Ammon's horn (tissue), 1 donor: ENCODE measurements at places on chromosomes 6 and 20.

DNA sequence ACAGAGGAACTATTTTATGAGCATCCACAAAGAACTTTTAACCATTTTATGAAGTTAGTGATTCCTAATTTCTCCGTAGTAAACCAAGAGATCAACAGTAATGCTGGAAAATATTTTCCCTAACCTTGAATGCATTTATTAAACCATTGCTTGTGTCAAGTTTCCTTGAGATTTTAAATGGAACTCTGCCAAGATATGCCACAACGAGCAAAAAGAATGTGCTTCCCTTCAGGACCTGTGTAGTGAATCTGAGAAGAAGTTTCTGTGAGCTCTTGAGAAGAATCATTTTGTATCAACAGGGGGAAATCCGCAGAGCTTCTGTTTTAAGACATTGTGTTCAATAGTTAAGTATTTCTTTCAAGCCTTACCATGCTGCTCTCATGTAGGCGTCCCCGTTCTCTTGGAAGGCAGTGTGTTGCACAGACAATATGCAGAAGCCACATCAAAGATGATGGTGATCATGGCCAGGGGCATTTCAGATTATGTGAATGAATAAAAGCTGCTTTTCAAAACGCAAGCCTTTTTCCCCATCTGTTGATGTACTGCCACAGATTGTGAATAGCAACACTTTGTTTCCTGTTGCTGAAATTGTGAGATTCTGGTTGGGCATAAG, 439.8 kb downstream of the BMP2 start:
- DNase-seq = peak; percentile 19

DNA sequence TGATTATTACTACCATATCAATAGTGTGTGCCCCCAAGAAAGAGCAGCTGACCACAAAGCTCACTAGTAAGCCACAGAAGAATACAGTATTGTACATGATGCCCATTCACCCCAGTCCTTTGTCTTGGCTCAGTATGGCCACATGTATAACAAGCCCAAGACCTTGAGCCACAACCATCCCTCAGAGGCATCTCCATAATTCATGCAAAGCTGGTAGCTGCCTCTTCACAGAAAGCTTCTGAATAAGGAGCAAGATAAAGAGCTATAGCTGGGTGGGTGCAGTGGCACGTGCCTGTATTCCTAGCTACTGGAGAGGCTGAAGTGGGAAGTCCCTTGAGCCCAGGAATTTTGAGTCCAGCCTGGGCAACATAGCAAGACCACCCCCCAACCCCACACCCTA, 4.8 kb upstream of the BTN1A1 start:
- no peak for DNase-seq

DNA sequence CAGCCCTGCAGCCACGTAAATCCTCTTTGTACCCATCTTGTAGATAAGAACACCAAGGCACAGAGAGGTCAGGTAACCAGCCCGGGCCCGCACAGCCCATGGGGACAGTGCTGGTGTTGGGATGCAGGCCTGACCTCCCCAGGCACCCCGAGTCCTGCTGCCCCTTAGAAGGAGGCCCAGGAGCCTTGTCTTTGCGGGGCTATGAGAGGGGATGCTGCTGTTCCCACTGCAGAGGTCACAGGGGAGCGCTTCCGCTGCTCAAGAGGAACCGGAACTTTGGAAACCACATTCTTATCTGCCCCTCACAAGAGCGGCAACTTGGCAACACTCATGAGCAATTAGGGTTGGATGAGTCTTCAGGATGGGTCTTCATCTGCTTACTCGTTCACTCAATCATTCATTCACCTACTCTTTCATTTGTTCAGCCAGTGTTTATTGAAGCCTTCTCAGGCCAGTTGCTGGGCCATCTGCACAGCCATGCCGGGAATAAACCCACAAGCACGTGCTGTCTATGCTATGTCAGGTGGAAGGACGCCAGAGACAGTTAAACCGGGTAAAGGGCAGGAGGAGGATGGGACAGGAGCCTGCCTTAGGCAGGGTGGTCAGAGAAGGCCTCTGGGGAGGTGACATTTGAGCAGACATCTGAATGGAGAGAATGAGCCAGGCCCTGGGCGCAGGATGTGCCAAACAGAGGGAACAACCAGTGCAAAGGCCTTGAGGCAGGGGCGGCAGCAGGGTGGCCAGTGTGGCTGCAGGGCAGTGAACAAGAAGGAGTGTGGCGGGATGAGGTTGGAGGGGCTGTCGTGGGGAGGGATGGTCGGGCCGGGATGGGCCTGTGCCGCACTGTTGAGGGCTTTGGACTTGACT, 60.8 kb downstream of the RBM38 start:
- no peak for DNase-seq

GRCh38 chr6:75296811-75297779, 12.5 kb upstream of the TMEM30A start:
- peak; percentile 69 for DNase-seq

DNA sequence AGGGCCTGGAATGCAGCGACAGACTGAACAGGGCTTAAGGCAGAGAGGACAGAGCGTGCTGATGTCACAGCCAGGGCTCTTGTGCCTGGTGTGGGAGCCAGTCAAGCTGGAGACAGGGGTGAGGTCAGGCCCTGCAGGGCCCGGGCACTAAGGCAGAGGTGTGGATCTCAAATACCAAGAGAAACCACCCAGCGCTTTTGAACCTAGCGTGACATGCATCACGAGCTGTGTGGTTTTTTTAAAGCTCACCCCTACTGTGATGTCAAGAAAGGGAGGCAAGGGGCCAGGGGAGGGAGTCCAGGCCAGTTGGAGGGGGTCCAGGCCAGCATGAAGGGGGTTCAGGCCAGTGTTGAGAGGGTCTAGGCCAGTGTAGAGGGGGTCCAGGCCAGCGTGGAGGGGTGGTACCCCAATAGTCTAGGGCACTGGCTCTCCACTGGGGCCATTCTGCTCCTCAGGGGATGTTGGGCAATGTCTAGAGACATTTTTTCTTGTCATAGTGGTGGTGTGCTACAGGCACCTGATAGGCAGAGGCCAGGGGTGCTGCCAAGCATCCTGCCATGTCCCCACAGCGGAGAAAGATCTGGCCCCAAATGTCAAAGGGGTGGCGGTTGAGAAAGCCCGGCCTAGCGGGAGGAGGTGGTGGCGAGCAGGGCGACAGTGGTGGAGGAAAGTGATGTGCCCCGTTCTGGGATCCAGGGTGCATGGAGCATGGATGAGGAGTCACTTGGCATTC, 42.6 kb downstream of the RBM38 start:
- DNase-seq = no peak

DNA sequence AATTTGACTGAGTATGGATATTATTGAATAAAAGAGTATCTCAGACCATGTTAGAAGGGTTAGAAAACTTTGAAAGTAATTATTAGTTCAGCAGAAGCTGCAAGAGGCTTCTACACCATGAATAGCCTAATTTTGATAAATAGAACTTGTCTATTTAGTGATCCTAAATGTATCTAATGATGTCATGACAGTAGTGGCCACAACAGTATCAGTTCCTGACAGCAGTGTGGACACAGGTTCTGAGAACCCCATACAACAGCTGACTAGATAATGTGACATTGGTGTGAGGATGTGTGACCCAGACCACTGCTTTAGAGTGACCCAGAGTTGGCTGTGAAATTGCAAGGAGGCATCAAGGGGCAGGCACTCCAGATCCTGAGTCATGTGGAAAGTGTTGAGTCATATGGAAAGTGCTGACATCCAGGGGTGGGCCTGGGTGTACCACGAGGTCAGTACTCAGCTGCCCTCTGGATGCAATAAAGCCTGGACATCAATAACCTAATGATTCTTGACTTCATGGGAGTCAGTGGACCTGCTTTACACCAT, 754.7 kb downstream of the DHX35 start:
- DNase-seq = no peak

DNA sequence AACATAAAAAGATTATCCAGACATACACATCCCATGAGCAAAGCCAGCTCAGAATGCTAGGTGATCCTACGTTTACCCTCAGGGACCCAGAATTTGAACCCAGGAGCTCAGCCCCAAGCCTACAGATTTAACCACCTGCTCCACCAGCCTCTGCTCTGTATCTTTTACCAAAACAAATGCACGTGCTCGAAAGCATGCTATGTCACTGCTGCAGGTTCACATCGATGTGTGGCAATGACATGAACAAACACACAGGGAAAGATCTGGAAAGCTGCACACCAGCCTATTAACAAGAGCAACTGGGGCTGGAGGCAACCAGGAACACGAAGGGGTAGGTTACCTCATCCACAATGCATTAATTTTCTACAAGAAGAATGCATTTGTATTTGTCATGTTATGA, 32.1 kb downstream of the PREX1 start:
- DNase-seq = no peak

- no peak for DNase-seq
Observed at GRCh38 chr6:124622351-124622750, 339.9 kb upstream of the RNF217 start.

DNA sequence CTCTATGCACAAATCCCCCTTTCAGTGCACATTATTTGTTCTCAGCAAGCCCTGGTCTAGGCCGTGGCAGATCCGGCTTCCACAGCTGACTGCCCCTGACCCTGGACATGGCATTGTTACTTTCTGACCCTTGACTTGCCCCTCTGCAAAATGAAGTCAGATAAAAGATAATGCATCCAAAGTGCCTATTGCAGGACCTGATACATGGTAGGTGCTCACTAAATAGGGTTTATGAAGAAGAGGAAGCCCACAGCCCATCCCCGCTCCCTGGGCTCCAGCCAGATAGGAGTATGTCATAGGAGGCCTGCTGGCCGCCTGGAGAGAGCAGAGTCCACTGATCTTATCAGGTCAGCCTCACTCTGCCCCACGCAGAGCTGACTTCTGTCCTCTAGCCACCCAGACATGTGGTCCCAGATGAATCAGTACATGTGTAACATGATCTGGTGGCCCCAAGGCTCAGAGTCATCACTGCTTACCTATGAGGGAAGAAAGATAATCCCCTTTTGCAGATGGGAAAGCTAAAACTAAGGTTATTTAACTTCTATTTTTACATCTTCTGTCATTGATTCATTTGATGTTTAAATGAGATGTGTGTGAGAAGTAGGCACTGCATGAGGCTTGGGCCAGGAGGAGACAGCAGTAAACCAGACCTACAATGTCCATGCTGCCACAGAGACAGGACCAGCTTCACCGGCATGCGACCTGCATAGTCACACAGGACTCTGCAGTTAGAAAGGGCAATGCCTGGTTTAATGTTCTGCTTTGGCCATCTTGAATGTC, 20.4 kb downstream of the MAFB start:
- DNase-seq = no peak

DNA sequence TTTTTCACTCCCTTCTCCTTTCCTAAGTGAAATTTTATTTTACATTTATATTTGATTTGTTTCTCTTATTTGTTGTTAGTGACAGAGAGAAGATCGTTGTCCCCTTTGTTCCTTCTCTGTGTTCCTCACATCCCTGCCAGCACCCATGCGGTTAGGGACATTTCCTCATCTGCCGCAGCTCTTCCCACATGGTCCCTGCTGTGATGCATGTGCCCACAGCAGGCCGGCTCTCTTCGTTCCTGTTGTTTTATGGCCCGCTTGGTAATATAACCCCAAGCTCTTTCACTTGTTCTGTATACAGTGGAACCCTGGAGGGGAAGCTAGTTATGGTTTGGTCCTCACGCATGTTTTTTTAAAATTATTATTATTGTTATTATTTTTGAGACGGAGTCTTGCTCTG, 23.6 kb downstream of the DTD1 start:
- DNase-seq = no peak

- no peak for DNase-seq
Observed at GRCh38 chr20:57651881-57652605, 31.8 kb upstream of the ZBP1 start.

GRCh38 chr6:33505548-33506370, 51.4 kb downstream of the ZBTB9 start:
- no peak for DNase-seq

- no peak for DNase-seq
Observed at GRCh38 chr6:17530321-17530835, 69.7 kb upstream of the FAM8A1 start.

DNA sequence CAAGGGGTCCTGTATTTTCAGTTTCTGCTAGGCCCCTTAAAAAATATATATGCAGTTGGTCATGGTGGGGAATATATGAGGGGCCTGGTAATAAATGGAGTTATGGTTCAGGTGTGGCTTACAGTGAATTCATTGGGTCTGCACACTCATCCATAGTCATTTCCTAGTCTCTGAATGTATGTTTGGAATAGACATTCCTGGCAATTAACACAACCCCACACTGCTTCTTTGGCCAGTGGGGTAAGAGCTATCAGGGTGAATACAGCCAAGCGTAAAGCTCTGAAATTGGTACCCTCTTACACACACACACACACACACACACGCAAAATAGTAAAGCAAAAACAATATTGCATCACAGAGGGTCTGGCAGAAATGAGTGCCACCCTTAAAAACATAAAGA, 56.5 kb downstream of the QRSL1 start:
- no peak for DNase-seq

DNA sequence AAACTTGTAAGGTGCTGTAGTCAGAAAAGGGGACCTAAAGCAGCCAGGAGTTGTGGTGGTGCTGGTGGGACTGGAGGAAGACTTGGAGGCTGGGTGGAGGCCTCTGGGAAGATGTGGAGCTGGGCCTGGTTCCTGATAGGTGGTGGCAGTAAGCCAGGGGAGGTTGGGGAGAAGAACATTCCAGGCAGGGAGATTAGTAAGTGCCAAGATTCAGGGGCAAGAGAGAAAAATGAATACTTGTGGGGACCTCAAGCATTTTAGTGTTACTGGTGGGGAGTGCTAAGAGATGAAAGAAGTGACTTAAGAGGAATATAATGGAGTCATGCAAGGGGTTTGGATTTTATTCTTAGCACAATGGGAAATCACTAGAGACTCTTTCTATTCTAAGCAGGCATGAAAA, 79.0 kb upstream of the B3GAT2 start:
- no peak for DNase-seq

DNA sequence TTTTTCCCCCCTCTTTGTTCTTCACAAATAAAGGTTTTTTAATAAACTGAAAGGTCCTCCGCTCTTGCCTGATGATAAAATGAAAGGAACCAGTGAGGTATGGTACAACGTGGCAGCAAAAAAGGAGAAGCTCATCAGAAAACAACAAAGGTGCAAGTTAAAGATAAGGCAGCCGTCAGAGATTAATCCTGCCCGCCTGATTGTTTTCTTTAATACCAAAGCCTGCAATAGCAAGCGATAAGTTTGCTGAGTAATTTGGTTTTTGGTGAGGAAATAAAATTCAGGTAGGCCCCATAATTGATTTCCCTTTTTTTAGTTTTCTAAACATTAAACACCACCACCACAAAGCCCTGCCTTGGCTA, 177.9 kb downstream of the MBOAT1 start:
- DNase-seq = no peak
